Hematopoietic multipotent progenitor cell (in vitro differentiated cells): ENCODE measurements at places on chromosomes 12 and 14.

- DNase-seq = peak; percentile 31
Measured at GRCh38 chr12:63457857-63458256, 210.4 kb downstream of the DPY19L2 start.

- no peak for DNase-seq
Measured at GRCh38 chr12:104182144-104182543, 33.4 kb upstream of the TXNRD1 start.

DNA sequence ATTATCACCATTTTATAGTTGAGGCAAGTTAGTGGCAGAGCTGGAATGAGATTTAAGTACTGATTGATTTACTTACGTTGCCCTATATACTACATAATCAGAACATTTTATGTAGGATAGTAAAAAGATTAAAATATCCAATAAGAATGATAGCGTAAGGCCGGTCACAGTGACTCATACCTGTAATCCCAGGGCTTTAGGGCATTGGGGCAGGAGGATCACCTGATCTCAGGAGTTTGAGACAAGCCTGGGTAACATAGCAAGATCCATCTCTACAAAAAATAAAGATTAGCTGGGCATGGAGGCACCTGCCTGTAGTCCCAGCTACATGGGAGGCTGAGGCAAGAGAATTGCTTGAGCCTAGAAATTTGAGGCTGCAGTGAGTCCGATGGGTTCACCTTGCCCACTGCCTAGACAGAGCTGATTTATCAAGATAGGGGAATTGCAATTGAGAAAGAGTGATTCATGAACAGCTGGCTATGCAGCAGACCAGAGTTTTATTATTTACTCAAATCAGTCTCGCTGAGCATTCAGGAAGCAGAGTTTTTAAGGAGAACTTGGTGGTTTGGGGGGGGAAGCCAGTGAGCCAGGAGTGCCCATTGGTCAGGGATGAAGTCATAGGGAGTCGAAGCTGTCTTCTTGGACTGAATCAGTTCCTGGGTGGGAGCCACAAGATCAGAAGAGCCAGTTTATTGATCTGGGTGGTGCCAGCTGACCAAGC is 24.7 kb upstream of the SGPP1 start:
- DNase-seq = peak; percentile 33

DNA sequence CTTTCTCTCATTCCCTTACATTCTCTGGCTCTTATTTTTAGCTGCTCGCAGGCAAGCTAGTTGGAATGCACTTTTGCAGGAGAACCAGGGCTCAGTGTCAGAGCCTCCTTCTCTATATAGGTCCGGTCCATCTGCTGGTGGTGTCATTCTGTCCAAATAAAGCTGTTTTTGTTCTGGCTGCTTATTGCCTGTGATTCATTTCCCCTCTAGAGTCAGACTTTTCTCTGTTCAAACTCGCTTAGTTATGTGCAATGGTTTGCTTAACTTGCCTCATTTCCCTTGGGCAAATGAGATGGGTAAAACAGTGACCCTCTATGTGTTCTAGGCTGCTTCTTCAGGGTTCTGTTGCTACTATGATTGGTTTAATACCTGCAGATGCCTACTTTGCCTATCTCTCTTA is 2.9 kb downstream of the SMARCD1 start:
- DNase-seq = no peak

DNA sequence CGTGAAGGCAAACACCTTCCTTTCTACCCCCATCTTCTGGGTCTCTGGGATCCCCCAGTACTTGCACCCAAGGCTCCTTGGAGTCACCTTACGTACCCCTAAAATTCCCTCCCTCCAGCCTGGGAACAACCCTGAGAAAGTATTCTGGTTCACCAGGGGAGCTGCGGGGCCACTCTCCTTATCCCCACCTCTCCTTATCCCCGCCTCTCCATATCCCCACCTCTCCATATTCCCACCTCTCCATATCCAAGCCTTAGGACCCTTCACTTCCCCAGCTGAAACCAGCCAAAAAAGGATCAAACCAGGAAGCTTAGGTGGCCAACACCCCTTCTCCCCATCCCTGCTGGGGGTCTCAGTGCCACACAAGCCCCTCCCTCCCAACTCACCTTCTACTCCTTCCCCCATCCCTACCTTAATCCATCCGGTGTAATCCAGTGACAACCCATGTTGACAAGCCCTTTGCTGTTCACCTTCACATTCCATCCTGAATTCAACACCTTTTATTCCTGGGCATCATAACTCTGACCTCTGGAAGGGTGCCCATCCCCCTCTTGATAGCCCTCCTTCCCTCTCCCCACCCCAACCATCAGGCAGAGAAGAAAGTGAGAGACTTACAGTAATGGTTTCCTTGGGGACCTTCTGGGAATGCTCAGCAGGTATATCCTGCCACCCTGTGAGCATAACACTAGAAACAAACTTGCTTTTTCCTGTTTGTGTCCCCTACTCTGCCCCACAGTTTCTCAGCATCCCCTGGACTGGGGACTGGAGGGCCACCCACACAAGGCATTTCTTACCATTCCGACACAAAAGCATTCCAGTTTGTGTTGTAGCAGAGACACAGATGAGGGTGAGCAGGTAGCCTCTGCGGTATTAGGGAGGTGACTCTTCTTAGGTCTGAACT is 1.6 kb upstream of the MSI1 start:
- no peak for DNase-seq

DNA sequence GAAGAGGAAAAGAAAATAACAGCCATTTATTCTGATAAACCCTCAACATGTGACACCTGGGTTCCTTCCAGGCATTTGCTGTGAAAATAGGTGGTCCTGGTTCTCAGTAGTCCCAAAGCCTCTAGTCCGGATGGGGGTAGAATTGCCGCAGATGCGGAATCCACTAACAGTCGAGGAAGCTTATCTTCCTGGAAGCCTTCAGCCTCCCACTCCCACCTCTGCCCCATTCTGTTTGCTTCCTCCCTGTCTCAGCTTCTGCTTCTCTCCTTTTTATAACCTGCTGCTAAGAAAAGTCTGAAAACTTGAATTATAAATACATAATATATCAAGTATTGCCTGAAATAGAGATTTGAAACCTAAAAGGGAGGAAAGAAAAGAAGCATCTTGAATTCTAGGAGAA is 14.0 kb upstream of the MAP3K9 start:
- no peak for DNase-seq

- no peak for DNase-seq
Measured at GRCh38 chr12:85564786-85565185, 271.4 kb downstream of the RASSF9 start.

DNA sequence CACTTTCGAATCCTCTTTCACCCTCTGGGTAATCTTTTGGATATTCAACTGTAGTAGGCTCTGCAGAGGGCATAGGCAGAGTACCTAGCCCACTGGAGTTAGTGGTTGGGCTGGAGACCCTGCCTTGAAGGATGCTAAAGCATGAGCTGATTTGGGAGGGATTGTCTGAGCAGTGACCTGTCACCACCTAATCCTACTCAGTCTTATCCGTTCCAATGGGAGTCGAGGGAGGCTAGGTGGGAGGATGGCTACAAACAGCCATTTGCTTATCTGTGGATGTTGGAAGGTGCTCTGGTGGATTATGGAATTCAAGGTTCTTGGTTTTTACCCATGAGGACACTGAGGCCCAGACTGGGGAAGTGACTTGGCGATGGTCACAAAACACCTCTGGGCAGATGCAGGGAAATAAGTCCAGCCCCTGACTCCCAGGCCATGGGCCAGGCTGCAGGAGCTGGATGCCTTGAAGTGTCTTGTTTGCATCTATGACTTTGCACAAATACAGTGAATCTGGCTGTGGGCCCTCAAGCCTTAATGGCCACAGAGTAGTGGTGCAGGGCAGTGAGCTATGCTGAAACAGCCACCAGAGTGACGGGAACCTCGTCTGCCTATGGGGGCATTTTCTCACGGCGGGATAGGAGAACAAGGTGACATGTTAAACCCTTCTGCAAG is 3.7 kb downstream of the KMT5A start:
- peak; percentile 53 for DNase-seq

DNA sequence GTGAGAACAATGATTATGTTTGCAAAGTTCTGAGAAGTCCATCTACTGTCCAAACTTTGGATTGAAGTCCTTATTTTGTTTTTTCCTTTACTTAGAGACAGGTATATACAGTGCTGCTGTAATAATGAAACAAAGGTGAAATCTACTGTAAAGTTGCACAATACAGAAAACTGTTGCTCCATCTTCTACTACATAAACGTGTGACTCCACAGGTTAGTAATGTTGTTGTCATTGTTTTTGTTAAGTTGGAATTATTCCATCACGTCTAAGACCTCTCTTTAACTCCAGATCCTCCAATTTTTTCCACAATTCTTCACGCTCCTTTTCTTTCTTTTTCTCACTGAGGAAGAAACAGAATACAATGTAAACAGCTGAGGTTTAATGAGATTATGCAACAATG is 57.0 kb upstream of the GPHB5 start:
- DNase-seq = no peak

- no peak for DNase-seq
Measured at GRCh38 chr14:46951103-46951502, 299.5 kb upstream of the RPL10L start.

- no peak for DNase-seq
Measured at GRCh38 chr14:68557648-68558047, 235.2 kb downstream of the ZFP36L1 start.

GRCh38 chr12:27623645-27624044 is 72.6 kb upstream of the REP15 start:
- DNase-seq = no peak

GRCh38 chr12:1844661-1845409 is 24.5 kb downstream of the LRTM2 start:
- DNase-seq = no peak

GRCh38 chr12:101165319-101165718 is 44.7 kb downstream of the SLC5A8 start:
- DNase-seq = no peak

- no peak for DNase-seq
Measured at GRCh38 chr12:128970941-128971340, 117.7 kb downstream of the GLT1D1 start.

DNA sequence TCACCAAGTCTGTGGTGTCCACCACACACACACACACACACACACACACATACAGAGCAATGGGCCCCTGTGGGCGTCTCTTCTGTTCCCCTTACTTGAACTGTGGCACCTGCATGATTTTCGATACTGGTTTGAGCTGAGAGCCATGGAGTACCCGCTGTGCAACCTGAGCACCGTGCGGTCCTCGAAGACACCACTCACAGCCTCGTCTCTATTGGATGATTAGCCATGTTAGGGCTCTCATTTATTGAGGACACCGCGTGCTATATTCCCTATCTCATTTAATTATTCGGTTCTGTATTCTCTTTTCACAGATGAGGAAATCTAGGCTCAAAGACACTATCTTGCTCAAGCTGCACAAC is 623 bp upstream of the C14orf132 start:
- DNase-seq = no peak
